ENCODE measurements at places on chromosomes 1 and 21.

GRCh38 chr1:19257178-19257914, 5.7 kb downstream of the MRTO4 start:
- DNase-seq: no peak

DNA sequence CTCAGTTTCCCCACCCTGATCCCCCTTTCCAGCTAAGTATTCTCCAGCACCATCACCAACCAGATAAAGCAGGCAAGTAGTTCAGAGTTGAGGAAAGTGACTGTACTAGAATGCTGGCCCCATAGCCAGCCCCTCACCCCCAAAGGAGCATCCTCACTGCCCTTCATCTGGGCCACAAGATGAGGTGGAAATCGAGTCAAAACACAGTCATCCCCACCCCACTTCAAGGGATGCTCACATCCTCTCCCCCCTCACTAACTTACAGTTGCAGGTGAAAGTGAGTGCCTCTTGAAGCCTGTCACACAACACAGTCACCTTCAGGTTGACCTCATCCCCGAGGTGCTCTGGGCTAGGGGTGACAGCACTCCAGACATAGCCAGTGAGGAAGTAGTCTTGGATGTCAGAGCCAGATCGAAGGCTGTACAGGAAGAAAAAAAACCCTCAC, 30.4 kb downstream of the PIK3C2B start:
- no peak for DNase-seq

- DNase-seq: no peak
These were observed 72.5 kb downstream of the OBSCN start for GRCh38 chr1:228280106-228280901.

GRCh38 chr1:224199679-224200078, 16.6 kb downstream of the DEGS1 start:
- no peak for DNase-seq

GRCh38 chr1:183946320-183946613, 91.3 kb downstream of the COLGALT2 start:
- DNase-seq: no peak

- DNase-seq: no peak
These were observed 121.3 kb downstream of the HFM1 start for GRCh38 chr1:91283421-91283726.

DNA sequence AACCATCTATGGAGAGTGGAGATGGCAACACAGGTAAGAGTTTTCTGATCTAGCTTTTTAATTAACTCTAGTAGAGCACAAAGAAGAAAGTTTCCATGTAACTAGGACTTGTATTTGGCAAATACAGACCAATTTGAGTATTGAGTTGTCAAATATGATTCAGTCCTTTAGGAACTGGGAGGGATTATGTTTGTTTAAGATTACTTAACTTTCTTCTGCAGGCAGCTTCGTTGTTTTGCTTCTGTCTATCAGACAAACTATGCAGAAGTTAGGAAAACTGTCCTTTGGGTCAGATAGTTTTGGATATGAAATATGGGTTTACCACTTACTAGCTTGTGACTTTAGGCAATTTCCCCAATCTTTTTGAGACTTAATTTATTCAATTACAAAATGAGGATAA, 111.8 kb downstream of the POU2F1 start:
- no peak for DNase-seq

DNA sequence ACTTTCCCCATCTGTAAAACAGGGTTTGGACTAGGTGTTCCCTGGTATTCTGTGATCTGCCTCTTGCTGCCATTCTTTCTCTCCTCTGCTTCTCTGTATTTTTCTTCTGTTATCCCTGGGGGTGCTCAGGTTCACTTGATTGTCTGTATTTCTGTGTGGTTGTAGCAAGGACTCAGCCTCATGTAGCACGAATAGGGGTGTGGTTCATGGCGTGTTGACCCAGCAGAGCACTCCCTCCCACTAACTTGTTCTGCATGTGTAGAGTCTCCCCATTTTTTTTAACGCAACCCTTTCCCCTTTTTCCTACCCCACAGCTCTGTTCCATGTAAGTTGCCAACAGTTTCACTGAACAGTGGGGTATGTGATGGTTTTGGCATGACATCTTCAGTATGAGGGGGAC, 1.2 kb upstream of the BNIPL start:
- no peak for DNase-seq

GRCh38 chr1:218488531-218488930, 143.4 kb downstream of the TGFB2 start:
- DNase-seq: no peak

- DNase-seq: no peak
These were observed 5.1 kb downstream of the SPSB1 start for GRCh38 chr1:9297831-9298230.
